ENCODE measurements at places on chromosomes 12 and 14. TPM values are rescaled to one million over a fixed set of nuclear protein-coding genes. Genes with fewer than 3 reads are reported as not detected.

AMN gene
- total RNA-seq, result 2.2 TPM

- DNase-seq, result no peak
These were observed 2.0 kb downstream of the DTX1 start for GRCh38 chr12:113058553-113058952.

GCH1 gene
- total RNA-seq, result 44.2 TPM

- DNase-seq, result no peak
These were observed 324 bp downstream of the POLE start for GRCh38 chr12:132686825-132687210.

ASIC1 gene
- 8.4 TPM for total RNA-seq

GRCh38 chr14:73489481-73490175 is 1.1 kb upstream of the RIOX1 start:
- DNase-seq, result no peak

LMO3 gene
- total RNA-seq, result not detected

DNA sequence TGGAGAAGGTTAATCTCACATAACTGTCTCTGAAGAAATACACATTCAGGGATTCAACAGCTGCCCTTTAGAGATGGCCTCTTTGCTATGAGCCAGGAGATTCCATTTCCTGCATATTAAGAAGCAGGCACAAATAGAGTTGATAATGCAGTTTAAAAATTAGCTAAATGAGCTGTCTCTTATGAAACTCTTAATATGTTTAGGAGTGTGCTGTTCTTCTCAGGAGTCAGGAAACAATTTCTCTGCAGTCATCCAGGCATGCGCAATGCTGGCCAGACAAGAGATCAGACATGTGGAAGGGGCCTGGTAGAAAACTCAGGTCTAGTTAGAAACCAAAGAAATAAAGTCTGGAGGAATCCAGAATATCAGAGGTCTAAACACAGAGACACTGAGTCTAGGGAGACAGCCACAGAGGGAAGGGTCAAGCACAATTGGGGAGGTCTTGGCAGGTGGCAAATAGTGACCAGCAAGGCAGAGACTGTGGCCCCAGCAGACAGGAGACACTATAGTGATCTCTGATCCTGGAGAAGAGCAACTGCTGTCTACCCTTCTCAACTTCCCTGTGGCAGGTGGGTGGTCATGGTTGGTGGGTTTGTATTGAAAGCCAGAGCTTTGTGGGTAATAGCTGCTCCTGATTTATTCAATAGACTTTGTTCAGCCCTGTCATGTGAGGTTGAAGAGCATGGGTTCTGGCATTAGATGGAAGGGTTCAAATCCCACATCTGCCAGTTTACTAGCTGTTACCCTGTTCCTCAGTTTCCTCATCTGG is 185.8 kb upstream of the RMST start:
- no peak for DNase-seq

AP5M1 gene
- total RNA-seq, result 34.6 TPM

- DNase-seq, result no peak
These were observed 4.1 kb downstream of the CLEC2B start for GRCh38 chr12:9864913-9865675.

All from activated T-cell treated with anti-CD3 and anti-CD28 coated beads, Interleukin-2, amount 50 U/mL, for 4 hours (primary cell).